ENCODE measurements at places on chromosomes 16 and 17.

DNA sequence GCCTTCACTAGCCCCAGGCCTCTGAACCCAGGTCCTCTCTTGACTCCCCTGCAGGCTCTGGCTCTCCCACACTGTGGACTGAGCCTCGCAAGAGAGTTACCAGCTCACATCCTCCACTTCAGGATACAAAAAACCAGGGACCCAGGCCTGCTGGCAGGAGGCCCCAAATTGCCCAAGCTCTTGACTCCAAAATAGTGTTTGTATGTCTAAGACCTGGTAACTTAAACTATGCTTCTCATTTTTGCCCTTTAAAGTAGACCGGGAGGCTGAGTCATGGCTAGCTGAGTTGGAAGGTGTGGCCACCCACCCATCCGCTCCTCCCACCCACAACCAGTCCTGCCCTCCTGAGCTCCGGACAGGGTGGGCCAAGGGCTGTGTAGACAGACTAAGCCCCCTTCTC, 250.0 kb downstream of the SOX9 start:
- no peak for DNase-seq

- no peak for DNase-seq
These were observed 274.6 kb downstream of the HS3ST3B1 start for GRCh38 chr17:14575471-14575953.

- no peak for DNase-seq
These were observed 9.1 kb upstream of the PPP1R1B start for GRCh38 chr17:39617446-39618245.

- no peak for DNase-seq
These were observed 373.2 kb downstream of the NPIPA8 start for GRCh38 chr16:17963185-17963836.

- no peak for DNase-seq
These were observed 163.9 kb downstream of the ZFHX3 start for GRCh38 chr16:72884037-72884436.

DNA sequence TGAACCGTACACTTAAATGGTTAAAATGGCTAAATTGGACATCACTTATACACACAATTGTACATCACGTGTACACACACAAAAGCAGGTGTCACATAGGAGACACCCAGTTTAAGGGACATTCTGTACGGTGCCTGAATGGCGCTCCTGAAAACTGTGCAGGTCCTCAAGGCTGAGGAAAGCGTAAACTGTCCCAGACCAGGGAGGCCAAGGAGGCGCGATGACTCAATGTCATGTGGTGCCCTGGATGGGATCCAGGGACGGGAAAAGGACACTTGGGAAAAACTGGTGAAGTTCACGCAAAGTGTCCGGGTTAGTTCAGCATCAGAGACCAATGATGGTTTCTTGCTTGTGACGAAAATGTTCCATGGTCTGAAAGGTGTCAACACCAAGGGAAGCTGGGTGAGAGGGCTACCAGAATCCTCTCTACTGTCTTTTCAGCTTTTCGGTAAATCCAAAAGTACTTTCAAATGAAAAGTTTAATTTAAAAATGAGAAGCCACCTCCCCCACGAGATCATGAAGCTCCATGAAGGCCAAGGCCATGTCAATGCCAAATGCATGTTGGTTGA, 112.2 kb downstream of the CMIP start:
- DNase-seq = no peak

DNA sequence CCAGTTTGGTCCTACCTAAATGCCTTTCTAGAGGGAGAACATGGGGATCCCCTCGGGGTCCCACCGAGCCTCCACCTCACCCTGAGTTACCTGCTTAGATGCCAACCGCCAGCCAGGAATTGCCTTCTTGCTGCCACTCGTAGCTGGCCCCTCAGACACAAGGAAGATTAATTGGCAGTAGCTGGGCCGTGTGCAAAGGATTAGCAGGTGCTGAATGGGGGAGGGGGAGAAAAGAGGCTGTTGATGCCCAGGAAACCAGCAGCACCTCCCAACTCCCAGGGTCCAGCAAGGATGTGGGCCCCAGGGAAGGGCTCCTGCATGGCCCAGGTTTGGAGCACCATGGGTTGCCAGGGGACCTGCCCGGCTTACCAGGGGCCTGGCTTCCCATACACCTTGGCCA, at the start of gene CNGB1:
TSS of gene CNGB1 (minus strand) at position 159 of the 400 bp plus-strand sequence. CDS start 3,842 bp downstream, outside the sequence.
- no peak for DNase-seq

DNA sequence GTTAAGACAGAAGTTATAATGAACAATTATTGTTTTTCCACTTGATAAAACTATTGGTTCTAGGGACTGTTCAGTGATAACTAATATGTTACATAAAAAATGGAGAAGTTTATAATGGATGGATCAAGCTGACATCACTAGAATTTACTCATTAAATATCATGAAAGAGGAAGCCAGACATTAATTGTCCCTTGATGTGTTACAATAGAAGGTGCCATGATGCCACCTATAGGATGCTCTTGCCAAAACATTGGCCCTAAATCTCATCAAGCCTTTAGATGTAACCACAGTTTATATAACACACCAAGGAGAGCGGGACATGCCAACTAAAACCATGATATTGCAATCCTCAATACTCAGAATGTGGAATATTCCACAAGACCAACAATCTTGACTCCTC, 147.9 kb upstream of the MON1B start:
- DNase-seq = peak; percentile 36

DNA sequence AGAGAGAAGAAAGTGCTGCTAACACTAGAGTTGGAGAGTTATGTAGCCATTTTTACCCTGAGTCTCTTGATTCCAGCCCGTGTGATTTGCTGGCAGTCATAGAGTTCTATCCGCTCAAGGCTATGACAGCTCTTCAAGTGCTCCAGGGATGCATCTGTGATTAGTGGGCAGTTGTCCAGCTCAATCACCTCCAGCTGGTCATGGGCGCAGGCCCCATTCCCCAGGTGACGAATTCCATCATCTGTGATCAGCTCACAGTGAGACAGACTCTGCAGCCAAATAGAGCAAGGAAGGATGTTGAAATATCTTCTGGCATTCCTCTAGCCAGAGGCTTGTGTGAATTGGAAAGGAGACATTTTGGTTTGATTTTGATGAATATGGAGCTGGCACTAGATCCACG, 38.4 kb upstream of the STAC2 start:
- DNase-seq = no peak

DNA sequence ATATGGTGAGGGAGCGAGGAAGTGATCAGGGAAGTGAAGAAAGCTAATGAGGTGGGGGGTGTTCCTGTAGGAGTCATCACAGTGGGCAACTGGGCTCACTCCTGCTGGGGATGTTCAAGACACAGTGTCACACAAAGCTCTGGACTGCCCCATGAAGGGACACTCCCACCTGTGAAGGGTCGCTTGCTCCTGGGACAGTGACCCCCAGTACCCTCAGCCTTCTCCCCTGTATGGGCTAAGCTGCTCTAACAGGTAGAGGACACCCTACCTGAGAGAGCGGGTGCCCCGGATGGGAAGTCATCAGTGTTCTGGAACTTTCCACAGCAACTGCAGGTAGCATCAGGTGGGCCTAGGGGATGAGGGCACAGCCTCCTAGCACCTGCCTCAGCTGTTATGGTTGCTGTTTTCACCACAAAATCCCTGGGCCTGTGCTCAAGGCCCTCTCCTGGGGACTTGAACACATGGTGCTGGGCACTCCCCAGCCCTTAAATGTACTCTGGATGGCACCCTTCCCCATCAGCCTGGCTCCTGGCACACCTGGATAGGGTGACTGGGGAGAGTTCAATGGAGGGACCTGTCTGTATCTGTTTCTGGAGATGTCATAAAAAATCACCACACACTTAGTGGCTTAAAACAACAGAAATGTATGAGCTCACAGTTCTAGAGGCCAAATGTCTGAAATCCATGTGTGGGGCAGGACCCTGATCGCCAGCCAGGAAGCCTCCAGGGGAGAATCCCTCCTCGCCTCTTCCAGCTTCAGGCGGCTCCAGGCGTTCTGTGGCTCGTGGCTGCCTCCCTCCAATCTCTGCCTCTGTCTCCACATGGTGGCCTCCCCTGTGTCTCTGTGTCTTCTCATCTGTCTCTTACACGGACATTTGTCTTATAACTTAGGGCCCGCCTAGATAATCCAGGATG, 104.0 kb upstream of the CDH5 start:
- no peak for DNase-seq

- DNase-seq = no peak
These were observed 433.9 kb upstream of the MAF start for GRCh38 chr16:80034469-80034826.

DNA sequence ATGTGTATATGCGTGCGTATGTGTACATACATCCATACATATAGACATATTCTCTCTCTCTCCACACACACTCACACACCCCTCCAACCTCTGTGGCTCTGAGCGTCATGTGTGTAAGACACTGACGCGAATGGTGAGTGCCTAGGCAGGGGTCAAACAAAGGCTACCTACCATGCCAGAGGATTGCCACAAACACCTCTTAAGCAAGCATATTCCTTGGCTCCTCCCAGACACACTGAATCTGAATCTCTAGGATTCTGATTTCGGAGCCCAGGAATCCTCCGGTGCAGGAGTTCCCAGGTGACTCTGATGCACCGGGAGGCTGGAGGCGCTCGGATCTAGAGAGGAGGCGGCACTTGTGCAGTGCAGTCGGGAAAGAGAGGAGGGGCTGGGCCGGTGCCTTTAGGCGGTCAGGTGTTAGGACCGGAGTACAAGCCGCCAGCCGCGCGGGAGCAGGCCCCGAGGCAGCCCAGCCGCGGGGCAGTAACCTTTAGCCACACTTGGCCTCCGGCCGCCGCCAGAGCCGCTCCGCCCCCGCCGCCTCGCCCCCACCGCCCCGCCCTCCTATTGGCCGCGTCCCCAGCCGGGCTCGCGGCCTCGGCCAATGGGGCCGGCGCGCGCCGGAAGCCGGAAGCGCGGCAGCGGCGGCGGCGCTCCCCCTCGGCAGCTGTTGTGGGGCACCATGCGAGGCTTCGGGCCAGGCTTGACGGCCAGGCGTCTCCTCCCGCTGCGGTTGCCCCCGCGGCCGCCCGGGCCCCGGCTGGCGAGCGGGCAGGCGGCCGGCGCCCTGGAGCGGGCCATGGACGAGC, at the start of gene MLYCD:
TSS of gene MLYCD (plus strand) at position 653 of the 809 bp plus-strand sequence. CDS start at position 683, 30 bp downstream.
- no peak for DNase-seq

- DNase-seq = no peak
These were observed 11.7 kb upstream of the ATP2C2 start for GRCh38 chr16:84356591-84357116.

GRCh38 chr17:34012709-34013375, 242.2 kb upstream of the CCL2 start:
- no peak for DNase-seq

- no peak for DNase-seq
These were observed 474.4 kb downstream of the SLC39A11 start for GRCh38 chr17:72618001-72618509.

DNA sequence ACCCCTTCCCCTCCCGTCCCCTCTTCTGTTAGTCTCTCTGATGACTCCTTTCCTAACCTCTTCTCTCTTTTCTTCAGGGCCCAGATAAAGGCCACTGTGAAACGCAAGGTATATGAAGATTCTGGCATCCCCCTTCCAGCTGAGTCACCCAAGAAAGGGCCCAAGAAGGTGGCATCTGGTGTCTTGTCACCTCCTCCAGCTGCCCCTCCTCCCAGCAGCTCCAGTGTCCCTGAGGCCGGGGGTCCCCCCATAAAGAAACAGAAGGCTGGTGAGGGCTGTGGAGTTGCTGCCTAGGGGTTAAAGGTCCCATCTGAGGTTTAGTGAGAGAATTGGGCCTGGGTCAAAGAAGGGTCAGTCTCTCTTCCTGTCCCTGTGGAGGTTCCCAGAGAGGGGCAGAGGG, 4.0 kb downstream of the RNASEK start:
- no peak for DNase-seq

DNA sequence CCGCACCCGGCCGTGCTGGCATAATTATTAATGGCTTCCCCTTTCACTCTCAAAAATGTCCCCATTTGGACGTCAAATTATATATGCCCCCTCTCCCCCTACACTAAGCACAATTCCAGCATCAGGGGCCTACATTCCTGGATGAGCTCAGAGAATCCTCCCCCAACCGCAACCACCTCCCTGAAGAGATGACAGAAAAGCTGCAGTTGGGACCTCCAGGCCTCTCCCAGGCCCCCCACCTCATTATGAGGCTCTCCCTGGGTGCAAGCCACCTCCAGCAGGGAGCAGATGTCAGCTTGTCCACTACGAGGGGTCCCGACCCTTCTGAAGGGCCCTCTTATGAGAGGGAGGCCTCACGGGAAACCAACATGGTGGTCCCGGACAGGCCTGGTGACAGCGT, 18.5 kb upstream of the NCBP3 start:
- no peak for DNase-seq

DNA sequence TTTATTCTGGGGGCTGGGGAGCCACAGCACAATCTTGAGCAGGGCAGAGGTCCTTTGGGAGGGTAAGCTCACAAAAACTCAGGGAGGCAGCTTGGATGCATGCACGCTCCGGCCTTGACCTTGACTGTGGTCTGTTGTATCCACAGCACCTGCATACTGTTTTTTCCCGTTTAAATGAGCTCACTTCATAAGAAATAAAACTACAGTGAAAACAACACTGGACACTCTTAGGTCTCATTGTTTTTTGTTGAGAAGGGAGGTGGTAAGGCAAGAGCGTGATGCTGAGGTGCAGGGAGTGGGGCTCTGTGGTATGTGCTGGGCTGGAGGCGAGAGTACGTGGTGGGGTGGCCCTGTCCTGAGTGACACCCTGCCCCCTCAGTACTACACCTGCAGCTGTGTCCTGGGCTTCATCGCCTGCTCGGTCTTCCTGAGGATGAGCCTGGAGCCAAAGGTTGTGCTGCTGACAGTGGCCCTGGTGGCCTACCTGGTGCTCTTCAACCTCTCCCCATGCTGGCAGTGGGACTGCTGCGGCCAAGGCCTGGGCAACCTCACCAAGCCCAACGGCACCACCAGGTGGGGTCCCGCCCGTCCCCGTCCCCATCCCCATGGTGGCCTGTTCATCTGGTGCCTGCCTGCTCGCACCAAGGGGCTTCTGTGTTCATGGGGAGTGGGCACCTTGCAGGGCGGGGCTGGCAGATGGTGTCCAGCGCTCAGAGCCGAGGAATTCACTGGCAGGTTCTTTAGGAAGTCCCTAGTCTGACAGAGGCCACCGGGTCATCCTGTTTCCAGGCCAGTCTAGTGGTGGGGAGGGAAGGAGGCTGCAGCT, 44.2 kb downstream of the ADCY7 start:
- no peak for DNase-seq

DNA sequence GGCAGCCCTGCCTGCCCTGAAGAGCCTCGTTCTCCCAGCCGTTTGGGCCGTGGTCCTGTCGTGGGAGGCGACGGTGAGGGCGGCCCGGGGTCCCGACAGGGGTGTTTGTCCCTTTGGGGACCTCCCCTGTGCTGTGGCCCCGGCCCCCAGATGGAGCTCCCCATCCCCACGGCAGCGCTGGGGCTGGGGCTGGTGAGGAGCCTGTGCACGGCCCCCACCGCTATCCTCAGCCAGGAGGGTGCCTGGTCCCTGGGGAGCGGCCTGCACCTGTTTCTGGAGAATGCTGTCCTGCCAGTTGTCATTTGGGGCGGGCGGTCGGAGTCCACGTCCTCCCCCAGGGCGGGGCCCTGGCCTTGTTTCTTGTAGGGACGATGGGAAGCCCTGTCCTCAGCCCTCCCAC, 6.6 kb downstream of the CAPN15 start:
- no peak for DNase-seq

- no peak for DNase-seq
These were observed 10.7 kb downstream of the C16orf95 start for GRCh38 chr16:87306516-87306915.

- no peak for DNase-seq
These were observed 42.3 kb upstream of the CCNF start for GRCh38 chr16:2386990-2387389.
